Right ventricle myocardium superior (tissue), 1 donor: ENCODE measurements at places on chromosomes 11 and 22. TPM values are rescaled to one million over a fixed set of nuclear protein-coding genes. Genes with fewer than 3 reads are reported as not detected.

GRCh38 chr11:92480499-92480898, 255.9 kb downstream of the FAT3 start:
- DNase-seq: no peak

The C11orf87 gene
- total RNA-seq: 0.03 TPM

- DNase-seq: no peak
These were observed 53.1 kb upstream of the CEP295 start for GRCh38 chr11:93608364-93608763.

The DAGLA gene
- total RNA-seq: 4.2 TPM

The RFPL3 gene
- total RNA-seq: not detected

The VSIG10L2 gene
- total RNA-seq: 0.08 TPM

- no peak for DNase-seq
These were observed 287.9 kb upstream of the MPPED2 start for GRCh38 chr11:30873924-30874610.
